Midbrain (tissue), 1 donor: ENCODE measurements at places on chromosomes 4 and X.

DNA sequence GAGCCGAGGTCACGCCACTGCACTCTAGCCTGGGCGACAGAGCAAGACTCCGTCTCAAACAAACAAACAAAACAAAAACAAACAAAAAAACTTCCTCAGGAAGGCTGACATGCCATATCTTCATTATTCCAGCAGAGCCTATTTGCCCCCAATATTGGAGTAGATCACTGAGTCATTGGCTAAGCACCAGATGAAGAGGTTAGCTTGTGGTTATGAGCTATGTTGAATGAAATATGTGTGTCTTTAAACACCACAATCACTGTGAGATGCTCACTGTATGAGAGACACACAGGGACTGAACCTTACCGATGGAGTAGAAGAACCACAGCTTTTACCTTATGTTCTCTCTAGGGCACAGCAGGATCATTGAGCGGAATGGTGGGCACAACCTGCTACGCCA is 122.1 kb upstream of the EOLA2 start:
- DNase-seq: no peak

GRCh38 chr4:157291071-157291470 is 70.5 kb downstream of the GRIA2 start:
- peak; percentile 53 for DNase-seq

- DNase-seq: no peak
Observed at GRCh38 chr4:47367761-47368160, 95.7 kb downstream of the COMMD8 start.

GRCh38 chr4:23337292-23337691 is 552.6 kb downstream of the PPARGC1A start:
- DNase-seq: no peak

GRCh38 chrX:7127056-7127455 is 20.5 kb upstream of the STS start:
- no peak for DNase-seq

DNA sequence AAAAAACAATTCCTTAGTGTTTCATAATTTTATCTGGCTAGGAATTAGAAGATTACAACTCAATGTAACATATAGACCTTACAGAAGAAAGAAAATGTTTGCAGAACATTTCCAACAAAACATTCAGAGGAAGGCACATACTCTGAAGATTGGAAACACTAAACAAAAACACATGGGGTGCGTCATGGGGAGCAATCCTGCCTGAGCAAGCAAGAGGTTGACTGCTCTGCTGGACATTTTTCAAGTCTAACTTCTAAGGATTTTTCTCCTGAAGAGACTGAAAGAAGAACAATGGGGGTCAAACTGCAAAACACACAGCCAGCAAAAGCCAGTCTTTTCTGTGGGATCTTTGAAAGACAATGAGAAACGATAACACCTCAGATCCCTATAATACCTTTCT is 182.8 kb downstream of the GUCY2F start:
- no peak for DNase-seq

GRCh38 chr4:113289766-113290165 is 240.3 kb downstream of the ANK2 start:
- no peak for DNase-seq

DNA sequence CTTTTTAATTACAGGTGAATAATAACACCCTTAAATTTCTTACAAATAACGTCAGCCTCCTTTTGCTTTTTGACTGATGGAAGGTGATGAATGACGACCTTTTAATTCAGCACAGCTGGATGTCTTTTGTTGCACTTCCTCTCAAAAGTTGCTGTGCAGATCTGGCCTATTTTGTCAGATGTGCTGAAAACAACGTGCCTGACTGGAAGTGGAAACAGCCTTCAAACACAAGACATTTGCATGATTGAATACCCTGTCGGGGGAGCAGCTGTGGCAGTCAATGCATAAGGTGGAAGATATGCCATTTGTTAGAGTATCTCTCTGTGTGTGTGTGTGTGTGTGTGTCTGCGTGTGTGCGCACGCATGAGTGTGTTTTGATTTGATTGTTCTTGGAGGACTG is 579.7 kb downstream of the SPRY1 start:
- no peak for DNase-seq

- no peak for DNase-seq
Observed at GRCh38 chr4:37792241-37792640, 34.2 kb upstream of the PGM2 start.

DNA sequence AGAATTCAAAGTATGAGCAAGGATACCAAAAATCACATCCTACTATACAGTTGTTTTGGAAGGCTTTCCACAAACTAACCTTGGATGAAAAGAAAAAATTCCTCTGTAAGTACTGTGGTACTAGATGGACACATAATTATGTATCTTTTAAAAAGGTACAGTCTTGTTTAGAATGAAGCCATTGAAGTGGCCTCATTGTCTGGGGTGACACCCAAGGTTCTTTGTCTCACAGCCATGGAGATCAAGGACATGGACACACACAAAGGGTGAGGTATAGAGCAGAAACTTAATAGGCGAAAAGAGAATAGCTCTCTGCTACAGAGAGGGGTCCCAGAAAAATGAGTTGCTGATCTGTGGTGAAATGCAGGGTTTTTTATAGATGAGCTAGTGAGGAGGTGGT is 16.8 kb upstream of the HERC5 start:
- no peak for DNase-seq

DNA sequence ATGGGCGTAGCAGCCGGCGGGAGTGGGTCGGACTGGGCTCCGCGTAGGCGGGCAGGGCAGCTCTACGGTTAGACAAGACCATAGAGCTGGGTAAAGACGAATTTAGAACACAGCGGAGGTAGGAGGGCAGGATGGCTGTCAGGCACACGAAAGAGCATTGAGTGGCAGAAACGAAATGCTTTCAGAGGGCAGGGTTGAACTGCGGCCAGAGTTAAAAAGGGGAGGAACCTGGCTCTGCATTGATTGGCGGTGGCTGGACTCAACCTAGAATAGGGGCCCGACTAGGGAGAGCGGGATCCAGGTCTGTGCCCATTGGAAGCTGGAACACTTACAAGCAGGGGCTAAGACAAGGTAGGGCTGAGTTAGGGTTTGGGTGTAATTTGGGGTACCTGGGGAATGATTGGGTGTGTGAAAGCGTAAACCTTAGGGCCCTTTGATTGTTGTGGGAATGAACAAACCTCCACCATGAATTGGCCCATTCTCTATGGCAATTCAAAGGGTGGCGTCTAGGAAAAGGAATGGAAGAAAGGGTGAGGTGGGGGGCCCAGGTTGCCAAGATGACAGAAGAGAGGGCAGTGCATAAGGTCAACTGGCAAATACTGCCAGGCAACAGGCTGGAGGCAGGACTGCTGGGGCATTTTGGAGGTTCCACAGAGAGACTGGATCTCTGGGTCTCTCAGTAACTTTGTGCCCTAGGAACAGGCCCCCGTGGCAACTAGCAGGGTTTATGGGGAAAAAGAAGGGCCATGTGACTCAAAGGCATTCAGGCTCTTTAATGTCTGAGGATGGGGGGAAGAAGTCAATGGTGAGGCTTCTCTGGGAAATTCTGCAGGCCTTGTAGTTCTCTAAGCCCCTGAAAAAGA is 911 bp upstream of the ELK1 start:
- DNase-seq: peak; percentile 42

GRCh38 chrX:23202326-23202725 is 132.3 kb upstream of the PTCHD1 start:
- no peak for DNase-seq
